ENCODE measurements at places on chromosomes 13 and 19.

- no peak for DNase-seq
Observed at GRCh38 chr19:50875795-50876422, 2.7 kb downstream of the KLK2 start.

DNA sequence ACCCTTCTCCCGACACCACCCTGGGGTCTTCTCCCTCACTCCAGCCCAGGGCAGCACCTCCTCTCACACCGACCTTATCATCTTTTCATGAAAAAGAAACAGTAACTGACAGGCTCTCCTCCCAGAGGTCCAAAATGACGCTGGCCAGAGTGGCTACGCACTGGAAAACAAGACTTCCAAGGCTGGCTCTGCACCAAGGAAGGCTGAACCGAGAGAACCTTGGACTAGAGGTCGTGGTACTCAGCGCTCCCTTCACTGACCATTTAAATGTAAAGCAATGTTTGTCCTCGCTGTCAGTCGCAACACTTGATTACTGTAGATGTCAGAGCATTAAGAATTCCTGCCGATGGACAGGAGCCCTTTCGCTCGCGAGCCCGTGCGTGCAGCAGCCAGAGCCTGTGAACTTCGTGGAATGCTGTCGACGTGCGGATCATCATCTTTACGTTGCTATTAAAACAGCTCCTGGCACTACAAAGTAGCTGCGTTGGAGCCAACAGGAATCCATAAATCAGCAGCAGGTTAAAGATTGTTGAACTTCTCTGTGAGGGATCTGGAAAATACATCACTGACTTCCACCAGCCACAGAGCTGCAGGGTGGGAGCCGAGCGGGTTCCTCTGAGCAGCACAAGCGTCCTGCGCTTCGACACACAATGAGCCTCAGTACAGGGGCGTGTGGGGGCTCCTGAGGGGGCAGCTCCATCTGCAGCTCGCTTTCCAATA lies 125.5 kb upstream of the MCF2L start:
- DNase-seq: no peak

DNA sequence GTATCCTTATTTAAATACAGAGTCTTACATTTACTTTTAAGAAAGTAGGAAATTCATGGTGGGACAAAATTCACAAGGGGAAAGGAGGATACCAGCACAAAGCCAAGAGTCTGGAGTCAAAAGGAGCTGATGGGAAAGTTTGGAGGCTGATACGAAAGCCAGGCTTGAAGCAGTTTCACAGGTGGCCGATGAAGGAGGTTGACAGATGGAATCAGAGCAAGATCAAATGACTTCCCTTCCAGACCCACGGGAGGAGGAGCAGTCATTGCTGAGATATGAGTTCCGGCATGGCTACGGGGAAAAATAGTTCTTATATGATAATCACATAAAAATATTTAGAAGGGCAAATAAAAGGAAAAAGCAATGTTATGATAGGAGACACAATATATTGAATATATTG lies 65.0 kb downstream of the DGKH start:
- DNase-seq: no peak

DNA sequence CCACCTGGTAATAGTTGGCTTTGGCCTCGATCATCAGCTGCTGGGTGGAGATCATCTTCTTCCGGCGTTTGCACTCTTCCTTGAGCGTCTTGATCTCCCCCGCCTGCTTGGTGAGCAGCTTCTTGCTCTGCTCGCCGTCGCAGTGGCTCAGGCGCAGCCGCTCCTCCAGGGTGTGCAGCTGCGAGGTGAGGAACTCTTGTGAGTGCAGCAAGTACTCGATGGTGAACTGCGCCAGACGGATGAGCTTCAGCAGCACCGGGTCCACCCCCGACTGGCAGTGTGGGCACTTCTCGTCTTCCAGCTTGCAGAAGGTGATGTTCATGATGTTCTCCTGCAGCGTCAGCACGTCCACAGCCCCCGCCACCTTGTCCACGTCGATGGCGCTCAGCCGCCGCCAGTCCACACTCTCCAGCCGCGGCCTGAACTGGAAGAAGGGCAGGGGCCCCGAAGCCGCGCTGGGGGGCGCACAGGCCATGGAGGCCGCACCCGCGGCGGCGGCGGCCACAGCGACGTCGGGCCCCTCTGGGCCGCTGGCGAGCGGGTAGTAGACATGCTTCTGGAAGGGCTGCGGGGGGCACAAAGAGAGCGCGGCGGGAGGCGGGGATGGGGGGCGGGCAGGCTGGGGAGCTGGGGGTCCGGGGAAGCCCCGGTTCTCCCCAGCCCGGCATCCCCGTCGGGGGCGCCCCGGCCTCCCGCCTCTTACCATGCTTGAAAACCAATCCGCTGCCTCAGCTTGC lies 3.0 kb downstream of the DZIP1 start:
- no peak for DNase-seq

All from inflammatory macrophage treated with lipopolysaccharide for 1 hour (primary cell).